ENCODE measurements at places on chromosomes 16 and 17. TPM values are rescaled to one million over a fixed set of nuclear protein-coding genes. Genes with fewer than 3 reads are reported as not detected.

Gene ABCA6
- total RNA-seq, result 0.58 TPM

Gene GRAP
- 77.6 TPM for total RNA-seq

Gene TUBD1
- total RNA-seq, result 5.0 TPM

Gene ANKRD40CL
- not detected for total RNA-seq

Gene OR2C1
- not detected for total RNA-seq

Gene HES7
- not detected for total RNA-seq

Gene CTRL
- total RNA-seq, result 0.34 TPM

Gene TRPV2
- 58.5 TPM for total RNA-seq

Gene HSD17B2
- total RNA-seq, result 32.8 TPM

Gene SMIM22
- not detected for total RNA-seq

Gene ZDHHC1
- total RNA-seq, result 18.3 TPM

Gene CACNA1G
- not detected for total RNA-seq

Gene GPR142
- total RNA-seq, result 0.10 TPM

All from glomerular endothelial cell (primary cell).